ENCODE measurements at places on chromosomes 4 and X.
A peak's percentile ranks its signal among the peaks of the same experiment; 100 is the strongest.

DNA sequence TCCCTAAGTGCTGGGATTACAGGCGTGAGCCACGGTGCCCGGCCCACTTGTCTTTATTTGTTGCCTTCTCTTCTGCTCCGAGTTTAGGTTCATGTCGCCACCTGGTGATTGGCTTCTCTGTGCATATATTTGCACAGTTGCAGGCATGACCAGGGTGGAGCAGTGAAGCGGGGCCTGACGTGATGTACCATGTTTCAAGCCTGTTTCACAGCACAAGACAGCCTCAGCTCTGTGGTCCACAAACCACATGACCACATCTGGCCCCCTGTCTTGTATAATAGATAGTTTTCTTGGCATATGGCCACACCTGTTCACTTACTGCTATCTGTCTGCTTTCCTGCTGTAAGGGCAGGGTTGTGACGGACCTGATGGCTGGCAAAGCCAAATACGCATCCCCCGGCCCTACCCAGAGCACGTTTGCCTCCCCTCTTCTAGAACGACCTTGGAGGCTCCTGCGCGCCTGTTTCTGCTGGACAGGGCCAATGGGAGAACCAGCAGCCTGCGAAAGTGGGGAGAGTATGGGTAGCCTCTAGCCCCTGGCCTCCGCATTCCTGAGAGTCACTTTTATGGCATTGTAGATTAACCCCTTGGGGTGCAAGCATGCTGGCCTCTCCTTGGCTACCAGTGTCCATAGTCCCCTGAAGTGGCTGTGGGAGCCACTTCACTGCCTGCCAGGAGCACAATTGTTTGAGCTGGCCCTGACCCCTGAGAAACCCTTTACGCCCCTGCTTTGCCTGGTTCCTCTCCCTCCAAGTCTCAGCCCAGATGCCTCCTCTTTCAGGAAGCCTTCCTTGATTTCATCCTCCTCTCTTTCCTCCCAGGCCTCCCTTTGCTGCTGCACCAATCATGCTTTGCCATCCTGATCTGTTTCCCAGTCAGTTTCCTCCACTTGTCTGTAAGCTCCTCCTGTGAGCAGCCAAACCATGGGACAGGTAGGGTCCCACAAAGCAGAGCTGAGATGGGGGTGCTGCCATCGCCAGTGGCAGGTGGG is 6.0 kb upstream of the SH3TC1 start:
- DNase-seq: no peak
- H3K27me3 ChIP-seq: no peaks in the 10 kb centered on the region
- H3K4me1 ChIP-seq: no peaks in the 10 kb centered on the region

DNA sequence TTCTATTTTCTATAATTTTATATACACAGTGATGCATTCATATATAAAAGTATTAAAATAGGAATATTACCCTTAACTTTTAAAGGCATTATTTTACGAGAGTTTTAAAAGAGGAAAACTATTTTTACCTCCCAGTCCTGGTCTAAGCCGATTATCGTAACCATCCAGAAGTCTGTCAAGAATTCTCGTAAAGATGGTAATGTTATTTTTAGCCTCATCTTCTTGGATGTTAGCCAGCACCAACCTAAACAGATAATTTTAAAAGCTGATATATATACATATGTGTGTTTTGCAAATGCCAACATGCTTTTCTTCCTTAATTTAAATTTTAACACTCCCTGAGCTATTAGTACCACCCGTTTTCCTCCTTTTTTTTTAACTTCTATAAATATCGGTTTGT is 4.0 kb downstream of the GABRA2 start:
- no peak overlapping the region for H3K27ac ChIP-seq
- H3K36me3 ChIP-seq: no peaks in the 10 kb centered on the region
- no peak for DNase-seq
- H3K27me3 ChIP-seq: peaks cover 23% of the 10 kb centered on the region
- peaks cover 5% of the 10 kb centered on the region for H3K4me1 ChIP-seq
- no peak overlapping the region for H3K4me3 ChIP-seq

DNA sequence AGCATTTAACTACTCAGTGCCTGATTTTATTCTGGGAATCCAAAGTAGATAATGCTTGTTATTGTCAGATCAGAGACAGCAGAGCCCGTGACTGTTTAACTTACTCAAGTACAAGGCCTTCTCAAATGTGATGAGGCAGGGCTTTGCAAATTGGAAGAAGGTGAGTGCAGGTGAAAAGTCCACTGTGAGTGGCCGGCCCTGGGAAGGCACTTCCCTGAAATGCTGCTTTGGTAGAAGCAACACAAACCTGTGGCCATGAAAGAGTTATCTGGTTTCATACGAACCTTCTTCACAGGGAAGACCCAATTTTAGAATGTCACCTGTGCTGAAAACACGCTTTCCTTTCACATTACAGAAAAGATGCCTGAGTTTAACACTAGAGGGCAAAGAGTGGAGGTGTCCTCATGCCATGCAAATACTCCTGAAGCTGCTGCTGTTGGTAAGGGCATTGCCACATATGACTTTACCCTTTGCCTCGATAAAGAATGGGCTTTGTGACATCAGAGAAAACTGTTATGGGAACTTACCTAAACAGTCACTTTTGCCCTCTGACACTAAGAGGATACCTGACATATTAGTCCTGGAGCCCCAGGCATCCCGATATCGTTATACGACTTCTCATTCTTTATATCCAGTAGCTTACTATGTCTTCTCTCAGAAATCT is 8.0 kb downstream of the PPARGC1A start:
- H3K4me1 ChIP-seq: no peaks in the 10 kb centered on the region
- no peaks in the 10 kb centered on the region for H3K36me3 ChIP-seq
- H3K27me3 ChIP-seq: no peaks in the 10 kb centered on the region
- H3K4me3 ChIP-seq: no peak overlapping the region
- no peak overlapping the region for H3K27ac ChIP-seq

- no peaks in the 10 kb centered on the region for H3K27me3 ChIP-seq
- peak overlapping the region; percentile 89 for H3K4me3 ChIP-seq
- peaks cover 10% of the 10 kb centered on the region for H3K4me1 ChIP-seq
- H3K36me3 ChIP-seq: peaks cover 23% of the 10 kb centered on the region
Measured at GRCh38 chr4:673349-674091, 556 bp downstream of the ATP5ME start.

DNA sequence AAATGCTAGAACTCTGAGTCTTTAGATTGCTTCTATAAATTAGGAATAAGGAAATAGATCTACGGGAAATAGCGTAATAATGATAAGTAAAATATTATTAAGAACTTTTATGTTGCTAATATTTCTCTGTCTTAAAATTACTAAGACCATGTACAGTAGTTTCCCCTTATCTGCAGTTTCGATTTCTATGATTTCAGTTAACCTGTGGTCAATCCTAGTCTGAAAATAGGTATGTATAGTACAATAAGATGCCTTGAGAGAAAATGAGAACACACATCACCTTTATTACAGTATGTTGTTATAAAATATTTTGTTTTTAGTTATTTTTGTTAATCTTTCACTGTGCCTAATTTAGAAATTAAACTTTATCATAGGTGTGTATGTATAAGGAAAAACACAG is 92.6 kb downstream of the CCSER1 start:
- no peak overlapping the region for H3K27ac ChIP-seq
- H3K36me3 ChIP-seq: no peaks in the 10 kb centered on the region
- no peaks in the 10 kb centered on the region for H3K27me3 ChIP-seq
- no peak for DNase-seq
- H3K4me3 ChIP-seq: no peak overlapping the region

- no peak overlapping the region for H3K27ac ChIP-seq
- no peak overlapping the region for H3K4me3 ChIP-seq
- H3K36me3 ChIP-seq: no peaks in the 10 kb centered on the region
- H3K27me3 ChIP-seq: no peaks in the 10 kb centered on the region
Measured at GRCh38 chr4:115107411-115107810, 6.0 kb downstream of the NDST4 start.

DNA sequence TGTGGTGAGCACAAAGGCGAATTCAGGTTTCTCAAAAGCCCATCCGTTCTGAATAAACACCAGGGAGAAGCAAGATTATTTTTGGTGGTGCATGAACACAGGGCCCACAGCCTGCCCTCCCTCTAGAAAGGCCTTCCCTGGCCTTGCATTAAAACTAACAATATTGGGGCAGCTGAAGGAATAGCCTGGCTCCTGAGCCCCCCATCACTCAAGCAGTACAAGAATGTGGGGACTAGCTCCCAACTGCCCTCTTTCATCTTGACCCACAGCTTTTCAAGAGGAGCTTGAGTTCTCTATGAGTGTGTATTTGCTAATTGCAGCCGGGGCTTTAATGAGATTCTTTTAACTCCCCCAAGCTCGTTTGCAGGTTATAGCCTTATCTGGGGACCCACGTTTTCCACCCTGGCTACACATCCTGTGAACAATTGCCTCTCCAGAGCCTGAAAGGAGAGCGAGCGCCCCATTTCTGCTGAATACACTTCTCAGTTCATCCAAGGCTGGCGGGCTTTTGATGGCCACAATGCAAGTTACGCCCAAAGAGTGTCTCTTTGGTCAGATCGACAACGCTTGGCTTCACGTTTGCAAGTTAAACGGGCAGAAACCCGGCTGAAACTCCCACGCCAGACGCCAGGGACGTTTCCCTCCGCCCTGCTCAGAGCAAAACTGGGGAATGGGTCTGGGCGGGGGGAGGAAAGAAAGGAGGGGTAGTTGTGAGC is 4.7 kb upstream of the GSX2 start:
- H3K4me1 ChIP-seq: peaks cover 14% of the 10 kb centered on the region
- DNase-seq: no peak
- no peaks in the 10 kb centered on the region for H3K36me3 ChIP-seq
- no peak overlapping the region for H3K27ac ChIP-seq
- no peak overlapping the region for H3K4me3 ChIP-seq

DNA sequence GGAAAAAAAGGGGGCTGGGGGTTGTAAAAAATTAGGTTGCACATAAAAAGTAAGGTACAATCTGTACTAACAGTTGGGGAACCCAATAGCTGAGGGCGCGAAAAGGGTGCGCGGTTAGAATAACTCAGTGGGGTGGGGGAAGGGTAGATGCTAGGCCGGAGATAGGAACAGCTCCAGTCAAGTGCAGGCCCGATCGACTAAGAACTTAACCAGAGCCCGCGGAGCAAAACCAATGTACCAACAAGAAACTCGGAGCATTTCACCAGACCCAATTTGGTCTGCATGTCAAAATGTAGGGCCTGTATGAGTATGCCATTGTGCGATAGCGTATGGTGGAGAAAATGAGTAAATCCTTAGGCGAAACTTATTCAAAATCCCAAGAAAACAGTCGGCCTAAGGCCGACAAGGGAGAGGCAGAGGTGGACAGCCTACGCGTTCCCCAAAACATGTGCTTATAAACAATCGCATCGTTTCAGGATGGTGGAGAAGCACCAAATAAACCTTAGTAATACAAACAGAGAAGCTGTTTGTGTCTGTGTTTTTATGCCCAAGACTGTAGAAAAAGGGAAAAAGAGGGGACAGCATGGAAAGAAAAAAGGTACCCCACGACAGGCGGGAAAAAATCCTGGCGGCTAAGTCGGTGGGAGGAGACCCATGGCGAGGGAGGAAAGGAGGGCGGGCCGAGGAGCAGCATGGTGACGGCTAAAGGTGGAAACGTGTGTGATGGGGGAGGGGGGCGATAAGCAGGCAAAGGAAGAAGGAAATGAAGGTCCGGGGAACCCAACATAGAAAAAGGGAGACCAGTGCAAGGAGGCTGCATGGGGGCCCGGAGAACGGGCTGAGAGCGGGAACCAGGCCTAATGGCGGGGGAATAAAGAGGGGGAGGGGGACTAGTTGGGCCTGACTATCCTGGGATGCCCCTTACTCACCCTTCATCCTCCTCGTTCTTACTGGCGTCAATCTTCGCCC is 990 bp downstream of the HNRNPD start:
- H3K27ac ChIP-seq: peak overlapping the region; percentile 100
- peak; percentile 73 for DNase-seq
- H3K4me1 ChIP-seq: peaks cover 36% of the 10 kb centered on the region
- peaks cover 64% of the 10 kb centered on the region for H3K36me3 ChIP-seq

DNA sequence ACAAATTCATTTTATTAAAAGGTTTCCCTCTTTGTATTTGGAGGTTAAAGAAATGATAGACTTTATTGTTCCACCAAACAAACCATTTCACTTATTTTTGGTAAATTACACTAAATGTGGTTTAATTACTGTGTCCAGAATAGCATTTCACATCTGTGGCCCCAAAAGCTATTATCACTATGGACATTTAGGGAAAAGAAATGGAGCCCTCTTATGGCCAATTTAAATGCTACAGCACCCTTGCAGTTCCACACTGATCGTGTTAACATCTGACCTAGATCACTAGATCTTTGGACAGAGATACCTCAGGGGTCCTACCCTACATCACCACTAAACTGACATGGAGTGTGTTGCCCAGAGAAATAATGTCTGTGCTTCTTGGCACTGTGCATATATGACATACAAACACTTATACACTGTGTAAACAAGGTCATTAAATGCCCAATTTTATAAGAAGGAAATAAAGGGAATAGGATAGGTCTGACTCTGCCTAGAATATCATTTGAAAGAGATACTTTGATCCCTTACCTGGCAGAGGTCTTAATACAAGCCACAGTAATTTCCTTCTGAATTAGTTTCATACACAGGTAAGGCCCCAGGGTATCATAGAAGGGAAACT is 163.9 kb downstream of the KDR start:
- peaks cover 3% of the 10 kb centered on the region for H3K4me1 ChIP-seq
- H3K4me3 ChIP-seq: no peak overlapping the region
- H3K27ac ChIP-seq: no peak overlapping the region
- DNase-seq: no peak

- no peak for DNase-seq
- H3K27me3 ChIP-seq: peaks cover 12% of the 10 kb centered on the region
- H3K4me1 ChIP-seq: peaks cover 5% of the 10 kb centered on the region
- H3K27ac ChIP-seq: no peak overlapping the region
- H3K4me3 ChIP-seq: no peak overlapping the region
- H3K36me3 ChIP-seq: no peaks in the 10 kb centered on the region
Measured at GRCh38 chr4:100936661-100937375, 410.5 kb downstream of the PPP3CA start.

DNA sequence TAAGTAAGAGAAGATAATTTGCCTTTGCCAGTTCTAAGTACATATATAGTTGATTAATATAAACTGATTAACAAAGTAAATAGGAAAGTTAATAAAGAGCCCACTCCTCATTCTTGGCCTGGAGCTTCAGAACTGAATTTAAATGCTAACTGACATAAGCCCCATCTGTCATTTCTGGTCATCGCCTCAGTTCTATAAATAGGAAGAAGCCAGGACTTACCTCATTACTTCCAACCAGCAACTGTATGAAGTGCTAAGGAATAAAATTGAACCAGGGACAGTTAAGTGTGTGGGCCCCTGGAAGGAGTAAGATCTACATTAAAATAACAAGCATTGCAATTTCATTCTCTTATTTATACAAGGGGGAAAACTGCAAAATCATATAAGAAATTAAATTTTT is 52.0 kb upstream of the PDLIM5 start:
- H3K36me3 ChIP-seq: peaks cover 6% of the 10 kb centered on the region
- H3K27me3 ChIP-seq: peaks cover 15% of the 10 kb centered on the region
- DNase-seq: no peak

Data from T-helper 2 cell treated with Interferon-gamma antibody and Interleukin-4, amounts not matched to agents 5 μg/mL and 100 μg/mL, for 36 hours (primary cell).